ENCODE measurements at places on chromosomes 2 and 18.

GRCh38 chr2:68235090-68235489 lies 17.2 kb downstream of the PPP3R1 start:
- DNase-seq: no peak

DNA sequence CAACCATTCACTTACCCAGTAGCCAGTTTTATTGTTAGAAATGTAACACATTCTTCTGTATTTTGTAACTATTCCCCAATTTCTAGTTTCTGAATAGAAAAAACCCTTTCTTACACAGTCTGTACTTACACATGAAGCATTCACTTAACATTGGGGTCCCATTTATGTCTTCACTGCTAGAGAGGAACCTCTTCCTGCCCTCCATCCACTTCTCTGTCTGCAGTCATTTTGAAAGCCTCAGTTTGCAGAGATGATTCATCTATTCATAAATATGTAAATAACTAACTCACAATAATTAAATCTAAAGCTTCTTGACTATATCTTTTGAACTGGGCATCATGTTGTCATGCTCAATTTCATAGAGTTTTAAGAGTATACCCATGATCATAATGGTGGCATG lies 55.9 kb downstream of the ZRANB3 start:
- DNase-seq: no peak

GRCh38 chr2:73938718-73939352 lies 12.2 kb downstream of the DGUOK start:
- DNase-seq: no peak

GRCh38 chr18:55323051-55323994 lies 264.7 kb downstream of the TCF4 start:
- DNase-seq: no peak

DNA sequence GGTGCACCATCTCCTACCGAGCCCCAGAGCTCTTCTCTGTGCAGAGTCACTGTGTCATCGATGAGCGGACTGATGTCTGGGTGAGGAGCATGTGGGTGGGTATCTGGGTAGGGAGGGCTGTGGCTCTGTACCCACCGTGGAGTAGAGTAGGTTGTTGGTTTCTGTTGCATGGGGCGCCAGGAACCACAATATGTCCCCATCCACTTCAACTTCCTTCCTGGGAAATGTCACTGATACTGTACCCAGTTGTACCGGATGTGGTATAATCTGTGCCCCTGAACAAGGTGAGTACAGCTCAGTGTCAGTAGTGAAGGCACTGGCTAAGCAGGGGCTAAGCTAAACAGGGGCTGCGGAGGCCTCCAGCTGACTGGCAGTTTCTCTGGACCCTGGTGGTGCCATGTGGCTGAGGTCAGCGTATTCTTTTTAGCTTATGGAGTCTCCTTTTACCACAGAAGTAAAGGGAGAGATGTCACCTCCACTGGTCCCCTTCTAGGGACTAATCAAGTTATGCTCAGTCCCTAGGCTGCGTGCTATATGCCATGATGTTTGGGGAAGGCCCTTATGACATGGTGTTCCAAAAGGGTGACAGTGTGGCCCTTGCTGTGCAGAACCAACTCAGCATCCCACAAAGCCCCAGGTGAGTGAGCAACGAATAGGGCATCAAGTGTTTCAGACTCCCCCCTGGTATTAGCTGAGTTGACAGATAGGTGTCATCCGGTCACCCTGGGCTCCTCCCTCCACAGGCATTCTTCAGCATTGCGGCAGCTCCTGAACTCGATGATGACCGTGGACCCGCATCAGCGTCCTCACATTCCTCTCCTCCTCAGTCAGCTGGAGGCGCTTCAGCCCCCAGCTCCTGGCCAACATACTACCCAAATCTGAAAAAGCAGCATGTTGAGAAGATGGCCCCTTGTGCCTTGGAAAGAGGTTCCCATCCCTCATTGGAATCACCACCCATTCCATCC lies 2.7 kb downstream of the STK16 start:
- DNase-seq: no peak

DNA sequence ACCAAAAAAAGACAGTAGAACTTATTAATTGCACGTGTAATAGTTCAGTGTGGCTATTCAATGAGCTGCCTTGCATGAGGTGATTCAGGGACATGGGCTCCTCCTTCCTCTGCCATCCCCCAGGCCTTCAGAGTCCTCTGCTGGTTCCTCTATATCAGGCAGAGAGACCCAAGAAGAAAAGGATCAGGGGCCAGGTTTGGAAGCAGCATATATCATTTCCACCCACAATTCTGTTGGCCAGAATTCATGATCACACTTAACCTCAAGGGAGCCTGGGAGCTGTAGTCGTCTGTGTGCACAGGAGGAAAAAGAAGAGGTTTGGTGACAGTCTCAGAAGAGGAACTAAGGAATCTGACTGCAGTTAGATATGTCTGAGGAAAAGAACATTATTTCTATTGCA lies 114.0 kb upstream of the GLS start:
- DNase-seq: no peak

DNA sequence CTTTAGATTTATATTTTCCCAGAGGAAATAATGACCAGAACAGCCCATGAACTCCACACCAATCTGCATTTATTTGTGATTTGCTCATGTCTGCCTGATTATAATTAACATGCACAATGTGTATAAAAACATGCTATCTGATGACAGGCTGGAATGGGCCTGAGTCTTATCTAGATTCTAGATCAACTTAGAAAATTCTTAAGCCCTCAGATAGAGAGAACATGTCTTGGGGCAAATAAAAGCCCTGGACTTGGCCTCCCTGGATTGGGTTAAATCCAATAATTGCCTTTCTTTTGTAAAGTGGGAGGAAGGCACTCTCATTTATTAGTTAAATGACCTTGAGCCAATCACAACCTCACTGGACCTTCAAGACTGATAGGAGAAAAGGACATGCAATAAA lies 61.8 kb downstream of the EVA1A start:
- no peak for DNase-seq

- no peak for DNase-seq
These were observed 129.7 kb downstream of the TPO start for GRCh38 chr2:1542971-1543370.

DNA sequence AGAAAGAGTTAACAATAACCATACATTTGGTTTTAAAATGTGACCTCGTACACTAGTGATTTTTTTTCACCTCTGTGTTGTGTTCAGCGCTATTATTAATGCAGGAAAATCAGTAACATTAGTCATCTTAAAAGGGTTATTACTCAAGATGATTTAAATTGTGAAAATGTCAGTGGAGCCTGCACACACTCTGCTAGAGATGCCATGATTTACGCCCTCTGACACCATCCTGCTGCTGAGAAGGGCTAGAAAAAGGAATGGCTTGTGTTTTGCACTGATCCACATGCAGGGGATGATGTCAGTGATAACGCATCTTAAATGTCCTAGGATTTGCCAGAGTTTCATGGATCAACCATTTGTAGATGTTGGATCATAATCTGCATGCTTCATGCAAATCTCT lies 121.3 kb upstream of the BOD1L2 start:
- no peak for DNase-seq

GRCh38 chr2:16625201-16625729 lies 40.4 kb downstream of the CYRIA start:
- DNase-seq: no peak

DNA sequence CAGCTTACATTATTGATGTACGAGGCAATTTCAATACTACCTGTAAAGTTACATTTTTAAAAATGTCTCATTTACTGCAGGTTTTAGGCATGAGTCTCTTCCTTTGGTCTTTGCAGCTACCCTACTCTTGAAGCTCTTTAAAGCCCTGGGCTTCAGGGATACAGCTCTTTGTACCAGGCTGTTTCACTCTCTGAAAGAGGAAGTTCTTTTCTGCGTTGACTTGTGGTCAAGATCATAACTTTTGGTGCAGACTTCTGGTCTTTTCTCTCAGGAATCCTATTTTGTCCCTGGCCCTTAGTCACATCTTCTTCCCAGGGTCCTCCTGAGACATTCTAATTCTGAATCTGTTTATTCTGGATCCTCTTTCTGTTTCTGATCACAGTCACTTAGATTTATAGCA lies 16.6 kb upstream of the HRH4 start:
- DNase-seq: no peak

- DNase-seq: no peak
These were observed 28.2 kb upstream of the ZEB2 start for GRCh38 chr2:144548088-144548487.

DNA sequence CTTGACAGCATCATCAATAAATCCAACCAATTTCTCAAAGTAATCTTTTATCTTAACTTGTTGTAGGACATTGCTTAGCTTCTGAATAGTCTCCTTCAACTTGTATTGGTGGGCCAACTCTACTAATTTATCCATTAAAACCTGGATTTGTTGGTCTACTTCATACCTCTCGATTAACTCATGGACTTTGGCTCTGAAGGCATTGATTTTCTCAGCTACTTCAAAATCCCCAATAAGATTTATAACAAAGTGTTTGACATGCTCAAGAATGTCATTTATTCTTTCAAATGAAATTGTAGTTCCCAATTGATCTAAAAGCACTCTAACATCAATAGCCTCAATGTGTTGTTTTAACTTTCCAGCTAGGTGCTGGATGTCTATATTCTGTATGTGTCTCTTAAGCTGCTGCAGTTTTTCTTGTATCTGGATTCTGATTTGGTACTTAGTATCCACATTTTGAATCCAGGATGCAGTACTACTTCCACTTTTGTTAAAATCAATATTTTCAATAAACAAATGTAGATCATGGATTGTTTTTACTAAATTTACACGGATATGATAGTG lies 34.1 kb downstream of the APOB start:
- DNase-seq: no peak

GRCh38 chr2:215787025-215787424 lies 226.3 kb downstream of the MREG start:
- no peak for DNase-seq

- no peak for DNase-seq
These were observed 5.0 kb downstream of the EMILIN2 start for GRCh38 chr18:2851771-2852170.

- DNase-seq: peak; percentile 5
These were observed 52.2 kb downstream of the CDK15 start for GRCh38 chr2:201858281-201859184.

DNA sequence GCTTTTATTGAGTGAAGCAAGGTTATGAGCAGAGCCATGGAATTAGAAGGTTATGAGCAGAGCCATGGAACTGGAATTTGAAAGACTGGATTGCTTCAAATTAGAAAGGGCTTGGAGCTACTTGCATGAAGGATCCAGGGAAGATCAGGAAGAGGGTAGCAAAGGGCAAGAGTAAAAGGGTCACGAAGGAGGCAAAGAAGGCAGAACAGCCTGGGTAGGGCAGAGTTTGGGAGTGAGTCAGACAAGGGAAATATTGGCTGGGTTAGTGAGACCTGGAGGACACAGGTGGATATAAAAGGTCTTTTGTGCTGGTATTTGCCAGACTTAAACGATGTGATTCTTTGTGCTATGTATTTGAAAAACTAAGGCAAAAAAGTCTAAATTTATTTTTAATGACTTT lies 65.0 kb downstream of the SEMA4F start:
- DNase-seq: no peak

DNA sequence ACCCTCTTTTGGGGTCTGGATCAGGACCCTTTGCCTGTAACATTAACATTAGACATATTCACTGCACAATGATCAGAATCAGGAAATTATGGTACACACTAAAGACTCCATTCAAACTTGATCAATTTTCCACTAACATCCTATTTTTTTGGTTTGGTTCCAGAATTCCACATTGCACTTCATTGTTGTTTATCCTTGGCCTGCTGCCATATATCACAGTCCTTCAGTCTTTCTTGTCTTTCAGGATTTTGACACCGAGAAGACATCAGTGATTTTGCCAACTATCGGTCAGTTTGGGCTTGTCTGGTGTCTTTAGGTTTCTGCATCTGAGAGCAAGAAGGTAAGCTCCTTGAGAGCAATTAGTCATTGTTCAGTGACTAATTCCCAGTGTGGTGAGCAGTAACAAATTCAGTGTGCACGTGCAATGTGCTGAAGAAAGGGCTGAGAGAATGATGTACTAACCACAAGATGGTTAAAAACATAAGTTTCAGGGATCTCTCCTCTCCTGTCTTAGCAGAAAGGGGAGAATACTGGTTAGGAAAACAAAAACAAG lies 23.5 kb downstream of the MARCHF4 start:
- DNase-seq: no peak

DNA sequence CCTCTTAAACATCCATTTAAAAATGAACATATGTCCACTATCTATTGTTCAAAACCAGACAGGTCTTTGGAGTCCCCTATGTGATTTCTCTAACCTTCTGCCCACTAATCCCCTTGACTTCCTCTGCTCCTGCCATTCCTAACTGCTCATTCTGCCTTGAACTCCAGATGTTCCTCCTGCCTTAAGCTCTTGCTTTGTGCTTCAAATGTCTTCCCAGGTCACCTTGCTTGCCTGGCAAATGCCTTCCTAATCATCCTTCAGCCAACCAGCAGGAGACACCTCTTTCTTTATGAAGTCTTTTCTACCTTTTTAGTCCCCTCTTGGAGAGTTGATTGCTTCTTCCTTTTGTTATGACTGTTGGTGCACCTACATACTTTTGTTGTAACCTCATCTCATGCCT lies 1043.0 kb upstream of the CHAC2 start:
- no peak for DNase-seq

- DNase-seq: no peak
These were observed 56.8 kb downstream of the PMS1 start for GRCh38 chr2:189841019-189841418.

DNA sequence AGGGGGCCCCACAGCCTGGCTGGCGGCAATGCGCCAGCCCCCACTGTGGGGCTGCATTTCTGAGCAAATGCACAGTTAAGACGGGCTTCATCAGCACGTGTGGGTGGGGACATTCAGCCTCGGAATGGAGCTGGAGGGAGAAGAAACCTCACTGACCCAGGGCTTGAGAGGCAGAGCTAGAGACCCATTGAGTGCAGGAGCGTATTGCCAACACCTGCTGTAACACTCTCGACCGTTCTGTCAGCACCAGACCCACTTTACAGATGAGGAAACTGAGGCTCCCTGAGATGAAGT lies 200.9 kb upstream of the RAB6C start:
- DNase-seq: no peak

DNA sequence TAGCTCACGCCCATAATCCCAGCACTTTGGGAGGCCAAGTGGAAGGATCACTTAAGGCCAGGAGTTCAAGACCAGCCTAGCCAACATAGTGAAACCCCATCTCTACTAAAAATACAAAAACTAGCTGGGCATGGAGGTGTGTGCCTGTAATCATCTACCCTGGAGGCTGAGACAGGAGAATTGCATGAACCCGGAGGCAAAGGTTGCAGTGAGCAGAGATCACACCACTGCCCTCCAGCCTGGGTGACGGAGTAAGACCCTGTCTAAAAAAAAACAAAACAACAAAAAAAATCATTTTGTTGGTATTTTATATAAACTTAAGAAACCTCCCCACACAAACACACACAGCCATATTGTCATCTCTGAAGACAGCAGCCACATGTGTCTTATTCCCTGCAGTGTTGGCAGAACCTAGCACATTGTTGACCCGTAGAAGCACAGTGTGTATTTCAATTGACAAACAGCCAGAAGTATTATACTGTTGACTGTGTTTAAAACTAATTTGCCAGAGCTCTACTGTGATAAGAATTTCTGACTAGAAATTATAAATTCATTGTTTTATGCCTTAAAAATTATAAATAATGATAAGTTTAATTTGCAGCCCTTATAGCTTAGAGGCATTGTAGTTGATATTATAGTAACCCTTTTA lies 68.1 kb downstream of the DNAJC10 start:
- no peak for DNase-seq

All from prostate gland (tissue), 2 donors.